ENCODE measurements at places on chromosomes 6 and 20.
A peak's percentile ranks its signal among the peaks of the same experiment; 100 is the strongest.

- no peak for DNase-seq
Measured at GRCh38 chr6:44554861-44555260, 167.4 kb downstream of the CDC5L start.

GRCh38 chr6:6971369-6971768, 136.4 kb upstream of the RREB1 start:
- DNase-seq: no peak

DNA sequence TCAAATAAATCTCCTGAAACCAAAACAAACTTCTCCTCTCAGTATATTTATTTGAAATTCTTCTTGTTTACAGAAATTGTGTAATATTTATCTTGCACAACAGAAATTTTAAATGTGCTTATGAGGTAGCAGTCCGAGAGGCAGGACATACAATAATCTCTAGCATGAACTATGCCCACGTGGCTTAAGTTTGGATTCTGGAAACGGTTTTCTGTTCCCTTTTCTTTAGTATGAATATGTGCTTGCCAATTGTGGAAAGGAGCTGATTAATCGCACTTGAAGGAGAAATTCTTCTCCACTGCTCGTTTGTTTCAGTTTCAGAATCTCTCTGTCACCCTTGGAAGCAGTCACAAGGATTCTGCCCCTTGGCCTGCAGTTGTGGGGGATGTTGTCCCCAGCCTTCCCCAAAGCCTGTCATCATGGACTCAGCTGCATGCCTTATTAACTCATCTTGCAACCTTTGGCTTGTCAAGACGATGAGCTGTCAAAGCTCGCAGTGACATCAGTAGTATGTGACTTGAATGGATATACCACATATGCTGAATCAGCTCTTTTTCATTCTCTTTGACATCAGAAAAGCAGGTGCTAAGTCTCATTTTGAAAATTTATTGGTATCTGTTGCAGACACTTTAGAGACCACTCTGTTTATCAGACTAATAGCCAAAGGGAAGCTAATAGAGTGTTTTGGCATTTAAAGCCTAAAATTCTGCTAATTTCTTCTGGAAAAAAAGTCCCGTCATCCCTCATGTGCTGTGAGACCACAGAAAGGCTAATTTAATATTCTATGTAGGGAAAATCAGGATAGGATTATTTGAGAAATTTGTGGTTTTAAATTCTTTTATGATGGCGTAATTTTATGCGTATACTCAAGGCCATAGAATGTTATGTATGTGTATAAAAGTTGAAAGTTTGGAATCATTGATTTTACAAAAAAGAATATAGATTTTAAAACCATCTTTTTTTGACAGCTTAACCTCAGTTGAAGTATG, 186.8 kb downstream of the ARID1B start:
- DNase-seq: no peak

DNA sequence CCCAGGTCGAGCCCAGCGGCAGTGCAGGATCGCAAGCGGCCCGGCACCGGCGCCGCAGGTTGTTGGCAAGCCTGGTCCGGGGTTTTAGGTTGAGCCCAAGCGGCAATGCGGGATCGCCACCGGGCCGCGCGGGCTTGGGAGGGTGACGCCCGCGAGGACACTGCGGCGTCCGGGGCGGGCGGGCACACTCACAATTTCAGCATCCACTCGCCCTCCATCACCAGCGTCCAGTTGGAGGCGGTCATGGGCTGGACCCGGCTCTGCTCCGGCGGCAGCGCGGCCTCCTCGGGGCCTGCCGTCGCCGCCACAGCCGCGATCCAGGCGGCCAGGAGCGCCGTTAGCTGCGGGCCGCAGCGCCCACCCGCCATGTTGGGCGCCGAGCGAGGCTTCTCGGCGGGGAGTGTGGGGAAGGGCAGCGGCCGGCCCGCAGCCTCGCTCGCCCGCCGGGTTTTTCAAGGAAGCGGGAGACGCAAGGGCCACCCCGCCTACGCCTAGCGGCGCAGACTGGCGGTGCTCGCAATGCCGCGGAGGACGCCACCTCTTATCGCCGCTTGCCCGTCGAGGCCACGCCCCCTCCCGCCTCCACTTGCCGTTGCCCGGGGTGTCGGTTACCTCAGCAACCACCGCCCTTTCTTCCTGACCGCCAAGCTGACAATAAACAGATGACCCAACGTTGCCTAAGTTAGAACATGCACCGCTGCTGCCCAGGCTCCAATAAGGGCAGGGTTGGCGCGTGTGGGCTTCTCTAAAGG, at the start of gene TMX4:
TMX4 (minus strand) TSS at position 516 of the 752 bp plus-strand sequence; CDS start at position 368, 148 bp downstream.
- peak; percentile 93 for DNase-seq

- no peak for DNase-seq
Measured at GRCh38 chr6:170130771-170131241, 160.1 kb downstream of the DLL1 start.

All from head of caudate nucleus (tissue), 42 donors.